ENCODE measurements at places on chromosomes 2 and 18.

DNA sequence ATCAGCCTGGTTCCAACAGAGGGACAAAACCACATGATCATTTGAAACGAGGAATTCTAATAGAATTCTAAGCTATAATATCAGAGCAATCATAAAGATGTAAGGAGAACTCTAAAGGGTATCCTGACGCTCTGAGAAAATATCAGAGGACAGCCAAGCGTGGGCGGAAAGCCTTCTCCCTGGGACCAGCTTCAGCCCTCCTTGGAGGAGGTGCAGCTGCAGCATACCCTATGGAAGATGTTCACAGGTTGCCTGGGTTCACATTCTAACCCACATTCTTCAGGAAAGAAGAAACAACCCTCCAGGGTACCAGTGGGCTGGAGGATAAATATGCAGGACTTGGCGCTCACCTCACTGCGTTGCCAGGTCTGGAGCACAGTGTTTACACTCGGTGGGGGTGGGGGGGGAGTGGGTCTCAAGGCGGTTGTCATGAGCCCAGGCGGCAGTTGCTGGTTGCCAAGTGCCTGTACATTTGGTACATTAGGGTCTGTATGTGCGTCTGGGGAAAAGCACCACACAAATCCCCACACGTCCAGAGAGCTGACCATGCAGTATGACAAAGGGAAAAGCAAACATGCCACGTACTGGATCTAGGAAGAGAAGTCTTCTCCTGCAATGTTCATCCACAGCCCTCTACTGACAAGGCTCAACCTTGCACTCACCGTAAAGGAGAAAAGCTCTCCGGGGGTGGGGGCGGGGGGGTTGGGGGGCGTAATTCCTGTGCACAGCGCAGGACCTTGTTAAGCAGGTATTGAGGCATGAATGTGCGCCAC is 80.5 kb downstream of the CDH19 start:
- no peak for DNase-seq

- no peak for DNase-seq
Measured at GRCh38 chr2:197929008-197929885, 124.9 kb downstream of the PLCL1 start.

- DNase-seq, result no peak
Measured at GRCh38 chr2:127140538-127140937, 33.6 kb upstream of the BIN1 start.

GRCh38 chr2:216519154-216519762 is 20.6 kb downstream of the RPL37A start:
- no peak for DNase-seq

DNA sequence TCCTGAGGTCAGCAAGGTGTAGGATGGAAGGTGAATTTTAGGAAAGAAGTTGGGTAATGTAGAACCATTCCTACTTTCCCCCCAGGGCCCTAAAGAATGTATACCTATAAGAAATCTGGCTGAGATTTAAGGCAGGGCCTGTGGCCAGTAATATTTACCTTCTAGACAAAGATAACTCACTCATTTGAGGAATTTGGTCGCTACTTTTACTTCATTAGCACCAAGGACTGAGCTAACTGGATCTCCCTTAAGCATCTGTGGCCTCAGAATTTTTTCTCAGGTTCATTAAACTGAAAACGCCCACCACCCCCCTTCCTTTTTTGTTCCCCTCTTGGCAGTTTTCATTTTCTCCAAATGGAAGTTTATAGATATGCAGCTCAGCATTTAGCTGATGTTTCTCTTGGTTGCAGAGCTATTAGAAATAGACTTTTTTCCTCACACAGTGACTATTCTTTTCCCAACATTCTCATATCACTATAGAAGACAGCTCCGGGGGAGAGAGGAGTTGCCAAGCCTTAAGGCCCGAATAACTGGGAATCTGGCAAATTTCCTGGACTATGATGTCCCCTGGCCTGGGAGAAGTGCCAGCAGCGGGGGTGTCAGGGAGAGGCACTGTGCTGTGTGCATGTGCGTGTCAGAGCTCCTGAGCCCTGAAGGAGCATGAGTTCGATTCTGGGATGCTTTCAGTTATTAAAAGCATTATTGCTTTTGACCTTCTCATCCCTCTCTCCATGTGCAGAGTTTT is 310.9 kb downstream of the PRKCE start:
- DNase-seq, result peak; percentile 79

DNA sequence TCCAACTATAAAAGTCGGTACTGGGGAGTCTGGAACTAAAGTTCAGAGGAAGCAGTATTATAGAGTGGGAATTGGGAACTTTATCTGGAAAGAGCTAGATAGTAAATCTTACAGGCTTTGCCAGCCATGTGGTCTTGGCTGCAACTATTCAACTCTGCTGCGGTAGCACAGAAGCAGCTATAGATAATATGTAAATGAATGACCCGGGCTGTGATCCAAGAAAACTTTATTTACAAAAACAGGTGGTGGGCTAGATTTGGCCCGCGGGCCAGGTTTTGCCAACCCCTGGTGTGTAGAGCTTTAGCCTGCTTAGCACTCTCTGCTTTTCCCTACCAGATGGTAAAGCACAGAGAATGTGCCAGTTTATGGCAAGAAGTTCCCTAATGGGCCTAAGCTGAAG is 70.8 kb downstream of the TNP1 start:
- no peak for DNase-seq

- no peak for DNase-seq
Measured at GRCh38 chr2:106581755-106582147, 94.6 kb downstream of the CD8B2 start.

- DNase-seq, result no peak
Measured at GRCh38 chr2:164692114-164692513, 70.8 kb upstream of the GRB14 start.

- no peak for DNase-seq
Measured at GRCh38 chr18:41624460-41624859, 330.6 kb upstream of the PIK3C3 start.

DNA sequence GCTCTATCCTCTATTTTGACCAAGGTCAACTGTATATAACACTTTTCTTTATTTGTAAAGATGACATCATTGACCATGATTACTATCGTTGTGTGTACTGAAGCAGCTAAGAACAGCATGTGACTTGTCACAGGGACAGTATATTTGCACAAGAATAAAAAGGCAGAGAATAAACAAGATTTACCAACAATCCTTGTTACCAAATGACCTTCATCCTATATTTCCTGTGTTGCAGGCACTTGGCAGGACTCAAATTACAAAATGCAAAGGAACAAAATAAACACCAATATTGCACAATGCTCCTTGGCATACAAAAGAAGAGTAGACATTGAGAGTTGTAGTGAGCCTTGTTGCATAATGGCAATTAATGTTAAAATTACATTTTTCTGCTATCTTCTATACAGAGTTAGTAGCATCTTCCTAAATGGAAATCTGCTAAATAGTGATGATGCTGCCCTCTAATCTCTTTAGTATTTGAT is 61.8 kb downstream of the RFTN2 start:
- no peak for DNase-seq

DNA sequence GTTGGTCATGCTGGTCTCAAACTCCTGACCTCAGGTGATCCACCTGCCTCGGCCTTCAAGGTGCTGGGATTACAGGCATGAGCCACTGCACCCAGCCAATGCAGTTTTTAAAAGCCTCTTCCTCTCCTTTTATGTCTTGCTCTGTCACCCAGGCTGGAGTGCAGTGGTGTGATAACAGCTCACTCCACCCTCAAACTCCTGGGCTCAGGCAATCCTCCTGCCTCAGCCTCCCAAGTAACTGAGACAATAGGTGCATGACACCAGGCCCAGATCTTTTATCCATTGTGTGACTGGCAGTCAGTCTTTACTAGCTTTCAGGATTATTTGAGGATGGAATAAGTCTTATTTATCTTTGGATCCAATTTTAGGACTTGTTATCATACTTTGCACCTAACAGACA is 13.2 kb downstream of the KCTD18 start:
- no peak for DNase-seq

GRCh38 chr2:170177950-170178781 is at the start of gene MYO3B:
MYO3B (plus strand) TSS chr2:170178147; CDS start chr2:170178288, 141 bp downstream.
- DNase-seq, result no peak

DNA sequence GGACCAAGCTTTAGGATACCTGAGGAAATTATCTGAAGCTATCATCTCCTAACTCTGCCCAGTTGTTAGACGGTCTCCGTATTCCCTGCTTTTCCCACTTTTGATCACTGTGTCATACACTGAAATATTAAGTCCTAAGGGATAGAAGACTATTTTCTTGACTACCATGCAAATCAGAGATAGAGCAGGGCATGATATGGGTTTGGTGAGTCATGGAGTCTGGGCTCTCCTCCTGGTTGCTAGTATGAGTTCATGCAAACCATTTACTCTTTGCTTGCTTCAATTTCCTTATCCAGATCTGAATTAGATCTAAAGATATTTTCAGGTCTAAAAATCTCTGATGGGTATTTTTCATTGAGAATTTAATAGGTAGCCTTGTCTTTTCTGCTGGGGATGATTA is 55.0 kb downstream of the EHBP1 start:
- no peak for DNase-seq
